ENCODE measurements at places on chromosomes 11 and 22.

- no peak for DNase-seq
These were observed 119.4 kb upstream of the CLPB start for GRCh38 chr11:72553706-72554105.

DNA sequence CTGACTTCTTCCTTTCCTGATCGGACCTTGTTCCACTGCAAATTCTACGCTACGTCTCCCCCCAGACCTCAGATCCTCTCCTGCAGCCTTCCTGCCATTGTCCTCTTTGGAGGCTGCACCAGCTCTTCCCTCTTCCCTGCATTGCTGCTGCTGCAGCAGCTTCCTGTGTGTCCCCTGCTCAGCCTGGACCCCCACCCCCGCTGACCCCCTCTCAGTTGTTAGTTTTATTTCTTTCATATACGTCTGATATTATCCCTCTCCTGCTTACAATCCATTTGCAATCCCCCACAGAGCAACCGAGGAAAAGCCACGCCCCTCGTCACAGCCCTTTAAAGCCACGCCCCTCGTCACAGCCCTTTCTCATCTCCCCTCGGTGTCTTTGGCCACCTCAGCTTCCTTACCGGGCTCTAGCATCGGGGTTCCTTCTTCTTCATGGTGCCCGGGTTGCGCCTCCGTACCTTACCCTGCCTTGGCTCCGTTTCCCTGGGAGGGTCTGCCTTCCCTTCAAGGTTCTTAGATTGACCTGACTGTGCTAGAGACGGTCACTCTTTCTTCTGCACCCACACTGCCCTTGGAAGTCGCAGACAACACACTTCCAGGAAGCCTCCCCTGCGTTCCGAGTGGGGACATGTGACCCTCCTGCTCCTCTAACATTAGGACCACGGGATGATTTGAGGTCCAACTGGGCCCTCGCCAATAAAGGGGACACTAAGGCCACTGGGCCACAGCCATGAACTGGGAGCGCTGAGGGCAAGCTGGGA lies 4.8 kb downstream of the MRGPRG start:
- DNase-seq = no peak

DNA sequence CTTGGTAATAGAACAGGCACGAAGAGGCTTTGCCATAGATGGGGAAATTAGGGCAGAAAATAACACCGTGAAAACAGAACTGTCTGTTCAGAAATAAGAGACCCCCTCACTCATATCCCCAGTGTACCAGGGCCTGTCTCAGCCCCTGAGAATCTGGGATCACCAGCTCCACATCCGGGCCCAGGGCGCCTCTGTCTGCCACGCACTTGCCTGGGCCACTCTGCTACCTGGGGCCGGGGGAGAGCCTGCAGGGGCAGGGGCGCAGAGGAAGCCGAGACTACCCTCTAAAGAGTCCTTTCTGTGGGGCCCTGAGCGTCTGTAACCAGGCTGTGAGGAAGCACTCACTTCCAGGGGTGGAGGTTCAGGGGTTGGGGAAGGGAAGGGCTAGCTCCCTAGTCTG lies 19.8 kb downstream of the NECTIN1 start:
- no peak for DNase-seq

DNA sequence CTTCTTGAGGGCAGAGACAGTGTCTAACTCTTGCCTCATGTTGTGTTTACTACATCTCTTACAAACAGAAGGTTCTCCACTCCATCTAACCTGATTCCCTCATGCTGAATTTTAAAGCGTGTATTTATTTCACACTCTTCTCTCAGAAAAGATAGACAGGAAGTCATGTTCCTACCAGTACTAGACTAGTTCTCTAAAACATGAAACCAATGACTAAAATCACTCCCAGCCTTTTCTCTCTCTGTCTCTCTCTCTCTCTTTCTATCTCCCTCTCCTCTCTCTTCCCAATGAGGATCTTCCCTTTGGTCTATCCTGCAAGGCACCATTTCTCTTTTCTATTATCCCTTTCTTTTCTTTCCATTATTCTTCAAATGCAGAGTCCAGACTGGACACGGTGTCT lies 391.9 kb upstream of the CADM1 start:
- DNase-seq = no peak

GRCh38 chr11:73239571-73240189 lies 21.6 kb downstream of the P2RY2 start:
- no peak for DNase-seq

DNA sequence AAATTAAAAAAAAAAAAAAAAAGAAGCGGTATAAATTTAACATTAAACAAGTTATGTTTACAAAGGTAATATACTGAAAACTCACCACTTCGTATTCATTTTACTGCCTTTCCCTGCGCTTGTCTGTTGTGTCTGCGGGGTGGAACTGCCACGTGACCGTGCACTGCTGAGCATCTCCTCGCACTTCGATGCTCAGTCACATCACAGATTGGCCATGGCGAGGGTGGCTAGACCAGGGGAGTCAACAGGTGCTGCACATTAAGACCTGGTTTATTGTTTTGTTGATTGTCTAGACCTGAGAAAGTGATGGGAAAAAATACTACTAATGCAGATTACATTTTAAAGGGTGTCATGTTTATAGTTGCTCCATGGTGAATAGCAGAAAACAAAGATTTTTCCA lies 22.8 kb upstream of the TUB start:
- no peak for DNase-seq

DNA sequence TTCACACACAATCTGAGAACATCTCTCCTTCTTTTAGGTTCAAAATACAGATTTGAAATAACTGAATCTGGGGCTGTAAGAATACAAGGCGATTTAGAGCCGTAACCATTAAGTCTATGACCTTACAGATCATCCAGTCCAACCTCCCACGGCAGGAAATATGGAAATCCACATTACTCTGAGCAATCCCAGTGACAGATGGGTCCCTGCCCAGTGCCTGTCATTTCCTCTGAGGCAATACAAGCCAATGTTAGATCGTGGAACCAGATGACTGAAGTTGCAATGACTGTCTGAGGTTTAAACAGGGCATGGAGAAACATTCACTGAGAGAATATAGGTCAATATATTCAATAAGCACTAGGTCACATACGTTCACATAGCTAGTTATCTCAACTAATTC lies 77.4 kb upstream of the OR5AK2 start:
- DNase-seq = no peak

DNA sequence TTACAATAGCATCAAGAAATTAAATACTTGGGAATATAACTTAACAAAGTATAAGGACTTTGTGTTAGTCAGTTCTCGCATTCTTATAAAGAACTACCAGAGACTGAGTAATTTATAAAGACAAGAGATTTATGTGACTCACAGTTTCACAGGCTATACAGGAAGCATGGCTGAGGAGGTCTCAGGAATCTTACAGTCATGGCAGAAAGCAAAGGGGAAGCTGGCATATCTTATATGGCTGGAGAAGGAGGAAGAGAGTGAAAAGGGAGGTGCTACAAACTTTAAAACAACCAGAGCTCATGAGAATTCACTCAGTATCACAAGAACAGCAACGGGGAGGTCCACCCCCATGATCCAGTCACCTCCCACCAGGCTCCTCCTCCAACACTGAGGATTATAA lies 32.0 kb upstream of the CCDC134 start:
- peak; percentile 16 for DNase-seq

- DNase-seq = no peak
These were observed 129.5 kb upstream of the TBCEL start for GRCh38 chr11:120894202-120894985.

- DNase-seq = no peak
These were observed 34.3 kb downstream of the GRIK4 start for GRCh38 chr11:120545813-120546212.

GRCh38 chr11:19690885-19691284 lies 21.8 kb upstream of the NAV2 start:
- DNase-seq = no peak

DNA sequence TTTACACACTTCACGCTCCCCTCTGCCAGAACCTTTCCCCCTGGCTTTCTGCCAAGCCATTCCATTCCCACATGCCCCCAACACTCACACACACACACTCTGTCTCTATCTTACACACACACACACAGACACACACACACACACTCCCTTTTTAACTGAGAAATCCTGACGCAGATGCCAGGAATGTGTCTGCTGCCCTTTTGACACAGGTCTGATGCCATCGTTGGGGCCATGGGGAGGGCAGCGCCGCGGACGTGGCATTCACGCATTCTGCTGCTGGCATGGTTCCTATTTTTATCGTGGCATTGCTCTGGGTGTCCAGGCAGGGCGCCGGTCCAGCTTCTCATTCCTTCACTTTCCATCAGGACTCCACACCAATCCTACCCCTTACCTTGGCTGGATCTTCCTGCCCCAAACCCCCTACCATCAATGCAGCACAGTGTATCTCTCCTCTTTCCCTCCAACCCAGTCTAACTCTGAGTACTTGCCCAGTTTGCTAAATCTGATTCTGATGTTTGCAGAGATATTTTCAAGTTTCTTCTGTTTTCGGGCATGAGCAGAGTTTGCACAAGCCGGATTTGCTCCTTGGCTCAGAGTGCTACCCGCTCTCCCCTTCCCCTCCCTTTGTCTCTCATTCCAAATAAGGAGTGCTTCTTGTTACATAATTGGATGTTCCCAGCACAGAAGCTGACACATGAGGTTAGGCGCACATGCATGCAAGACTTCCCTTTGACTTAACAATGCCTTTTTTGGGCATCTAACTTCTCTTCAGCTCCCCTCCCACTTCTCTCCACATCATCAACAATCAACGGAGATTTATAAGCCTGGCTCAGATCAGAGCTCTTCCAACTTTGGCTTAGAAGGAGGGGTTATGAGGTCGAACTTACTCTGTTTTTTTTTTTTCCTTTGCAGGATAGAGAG lies 18.8 kb downstream of the SNX19 start:
- DNase-seq = no peak

DNA sequence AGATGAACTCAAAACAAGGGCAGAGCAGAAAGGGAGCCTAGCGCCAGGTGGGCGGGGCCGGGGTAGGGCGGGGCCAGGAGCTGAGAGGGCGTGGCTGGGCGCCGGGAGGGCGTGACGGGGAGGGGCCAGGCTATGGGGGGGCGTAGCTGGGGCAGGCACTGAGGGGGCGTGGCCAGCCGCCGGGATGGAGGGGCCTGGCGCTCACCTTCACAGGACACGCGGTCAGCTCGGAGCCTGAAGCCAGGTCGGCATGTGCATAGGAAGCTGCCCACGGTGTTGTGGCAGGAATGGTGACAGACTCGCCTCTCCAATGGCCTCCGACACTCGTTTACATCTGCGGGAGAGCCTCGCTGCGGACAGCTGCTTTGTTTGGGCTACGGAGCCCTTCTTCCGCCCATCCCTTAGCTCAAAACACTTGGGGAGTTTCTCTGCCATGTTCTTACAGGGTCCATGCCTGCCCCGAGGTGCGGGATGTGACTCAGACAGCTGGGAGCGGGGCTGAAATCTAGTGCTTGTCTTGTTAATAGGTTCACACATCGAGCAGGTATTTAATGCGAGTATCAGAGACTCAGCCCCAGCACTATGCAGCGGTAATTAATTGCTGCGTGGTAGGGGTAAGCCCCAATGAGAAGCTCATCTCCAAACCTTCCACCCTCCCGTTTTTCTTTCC lies 13.4 kb downstream of the VWCE start:
- no peak for DNase-seq

DNA sequence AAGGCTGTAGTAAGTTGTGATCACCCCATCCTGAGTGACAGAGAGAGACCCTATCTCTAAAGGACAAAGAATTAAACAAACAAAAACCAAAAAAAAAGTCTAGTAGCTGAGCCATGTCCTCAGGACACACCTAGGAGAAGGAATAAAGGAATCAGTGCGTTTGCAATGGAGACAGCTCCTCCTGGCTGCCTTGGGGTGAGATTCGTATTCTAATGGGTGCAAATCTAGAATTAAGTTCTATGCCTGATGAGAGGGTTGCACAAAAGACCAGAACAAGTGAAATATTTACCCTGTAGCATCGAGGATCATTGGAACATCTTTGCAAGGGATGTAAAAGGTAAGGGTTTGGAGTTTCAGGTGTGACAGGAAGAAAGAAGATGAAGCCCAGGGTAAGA lies 70.3 kb upstream of the BMAL1 start:
- no peak for DNase-seq

DNA sequence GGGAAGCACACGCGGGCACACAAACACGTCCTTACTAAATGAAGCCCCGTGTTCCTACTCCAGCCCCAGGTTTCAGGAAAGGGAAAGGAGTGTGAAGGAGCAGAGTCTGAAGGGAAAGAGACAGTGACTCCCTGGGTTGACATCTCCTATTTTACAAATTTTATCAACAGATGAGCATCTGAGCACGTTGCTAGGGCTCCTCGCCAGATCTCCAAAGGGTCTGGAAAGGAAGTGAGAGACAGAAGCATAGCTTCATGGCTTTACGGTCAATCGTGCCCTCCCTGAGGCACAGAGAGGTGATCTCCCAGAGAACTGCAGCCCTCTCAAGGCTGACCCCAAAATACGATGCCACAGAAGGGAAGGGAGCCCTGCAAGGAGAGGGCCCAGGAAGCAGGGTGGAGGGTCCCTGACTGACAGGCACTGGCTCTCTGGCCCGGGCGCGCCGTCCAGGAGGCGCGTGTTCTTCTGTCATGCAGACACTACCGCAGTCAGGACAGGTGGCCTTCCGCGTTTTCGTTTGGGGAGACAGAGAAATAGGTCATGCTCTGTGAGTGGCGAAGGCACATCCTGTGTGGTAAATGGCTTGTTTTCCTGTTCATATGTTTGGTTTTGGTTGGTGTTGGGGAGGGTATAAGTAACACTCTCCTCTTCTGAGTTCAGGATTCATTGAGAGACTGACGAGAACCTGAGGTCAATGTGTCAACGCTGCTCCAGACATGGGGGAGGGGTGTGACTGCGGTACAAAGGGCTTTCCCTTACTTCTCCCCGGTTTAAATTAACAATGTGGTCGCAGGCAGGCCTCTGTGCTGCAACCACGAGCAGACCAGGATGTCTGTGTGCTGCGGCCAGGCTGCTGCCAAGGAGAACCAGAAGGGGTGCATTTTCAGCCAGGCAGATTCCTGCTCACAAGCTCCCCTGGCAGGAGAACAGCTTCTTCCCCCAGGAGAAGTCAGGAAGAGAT lies 813.3 kb downstream of the OPCML start:
- no peak for DNase-seq

DNA sequence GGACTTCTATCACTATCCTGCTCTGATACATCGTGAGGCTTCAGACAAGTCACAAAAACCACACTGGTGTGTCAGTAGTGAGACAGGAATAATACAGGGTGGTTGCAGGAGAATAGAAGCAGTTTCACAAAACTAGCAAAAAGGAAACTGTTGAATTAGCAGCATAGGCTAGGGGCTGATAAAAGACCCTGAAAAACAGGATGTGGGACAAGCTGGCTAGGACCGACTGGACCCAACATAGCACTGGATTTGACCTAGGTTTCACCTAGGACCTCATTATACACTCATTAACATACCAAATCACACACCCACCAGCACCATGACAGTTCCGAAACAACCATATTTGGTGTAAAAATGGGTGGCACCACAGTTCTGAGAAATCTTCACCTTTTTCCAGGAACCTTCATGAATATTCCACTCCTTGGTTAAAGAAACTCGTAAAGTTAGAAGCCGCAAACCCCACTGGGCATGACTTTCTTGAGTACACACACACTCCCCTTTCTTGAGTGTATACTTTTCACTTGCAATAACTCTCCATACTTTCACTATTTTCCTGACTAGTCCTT lies 76.2 kb downstream of the SLC1A2 start:
- no peak for DNase-seq

Data from HFFc6 (cell line).